ENCODE measurements at places on chromosomes 1 and 21.

DNA sequence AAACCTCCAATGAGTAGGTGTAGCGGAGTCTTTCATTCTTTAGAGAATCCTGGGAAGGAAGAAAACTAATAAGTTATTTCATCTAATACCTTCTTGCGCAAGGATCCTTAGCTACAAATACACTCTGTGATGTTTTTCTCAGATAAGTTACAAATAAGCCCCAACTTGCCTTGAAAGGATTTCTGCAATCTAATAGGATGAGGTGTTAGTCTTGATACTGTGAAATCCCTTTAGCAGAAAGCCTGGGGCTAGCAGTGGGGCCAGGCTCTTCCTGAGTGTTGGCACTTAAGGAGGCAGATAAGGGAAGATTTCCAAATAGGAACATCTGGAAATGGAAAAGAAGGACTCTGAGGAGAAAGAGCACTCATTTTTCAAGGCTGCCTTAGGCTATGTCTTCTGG is 168.0 kb upstream of the DAB1 start:
- no peak for DNase-seq

DNA sequence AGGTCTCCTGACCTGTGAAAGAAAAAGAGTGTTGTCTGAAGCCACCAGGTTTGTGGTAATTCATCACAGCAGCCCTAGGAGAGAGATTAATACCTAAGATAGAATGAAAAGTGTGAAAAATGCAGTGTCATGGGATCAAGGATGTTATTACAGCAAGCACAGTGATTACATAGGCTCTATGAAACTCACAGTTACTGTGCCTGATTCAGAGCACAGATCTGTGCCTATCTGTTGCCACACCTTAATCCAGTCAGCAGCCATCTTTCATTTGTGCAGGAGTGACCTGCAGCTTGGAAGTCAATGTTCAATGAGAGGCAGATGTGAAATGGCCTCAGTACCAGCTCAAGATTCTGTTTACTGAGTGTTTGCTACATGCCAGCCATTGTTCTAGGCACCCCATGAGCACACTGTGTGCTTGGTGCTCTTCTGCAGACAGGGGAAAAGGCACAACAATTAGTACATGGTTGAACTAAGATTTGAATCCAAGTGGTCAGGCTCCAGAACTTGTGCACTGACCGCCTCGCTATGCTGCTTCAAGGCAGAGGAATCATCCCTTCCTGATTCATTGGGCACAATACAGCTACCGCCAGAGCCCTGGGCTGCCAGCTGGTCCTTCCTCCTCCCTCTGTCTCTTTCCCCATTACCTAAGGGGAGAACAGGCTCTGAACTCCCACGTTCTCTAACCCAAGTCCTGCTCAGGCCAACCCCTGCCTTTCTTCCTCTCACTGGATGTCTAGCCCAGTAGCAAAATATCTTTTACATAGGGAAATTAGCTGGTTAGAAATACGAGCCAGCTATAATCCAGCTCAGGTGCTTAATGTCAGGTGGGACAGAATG is 56.3 kb upstream of the NEK2 start:
- DNase-seq: no peak

- DNase-seq: no peak
Observed at GRCh38 chr1:199081739-199082138, 442.9 kb downstream of the PTPRC start.

DNA sequence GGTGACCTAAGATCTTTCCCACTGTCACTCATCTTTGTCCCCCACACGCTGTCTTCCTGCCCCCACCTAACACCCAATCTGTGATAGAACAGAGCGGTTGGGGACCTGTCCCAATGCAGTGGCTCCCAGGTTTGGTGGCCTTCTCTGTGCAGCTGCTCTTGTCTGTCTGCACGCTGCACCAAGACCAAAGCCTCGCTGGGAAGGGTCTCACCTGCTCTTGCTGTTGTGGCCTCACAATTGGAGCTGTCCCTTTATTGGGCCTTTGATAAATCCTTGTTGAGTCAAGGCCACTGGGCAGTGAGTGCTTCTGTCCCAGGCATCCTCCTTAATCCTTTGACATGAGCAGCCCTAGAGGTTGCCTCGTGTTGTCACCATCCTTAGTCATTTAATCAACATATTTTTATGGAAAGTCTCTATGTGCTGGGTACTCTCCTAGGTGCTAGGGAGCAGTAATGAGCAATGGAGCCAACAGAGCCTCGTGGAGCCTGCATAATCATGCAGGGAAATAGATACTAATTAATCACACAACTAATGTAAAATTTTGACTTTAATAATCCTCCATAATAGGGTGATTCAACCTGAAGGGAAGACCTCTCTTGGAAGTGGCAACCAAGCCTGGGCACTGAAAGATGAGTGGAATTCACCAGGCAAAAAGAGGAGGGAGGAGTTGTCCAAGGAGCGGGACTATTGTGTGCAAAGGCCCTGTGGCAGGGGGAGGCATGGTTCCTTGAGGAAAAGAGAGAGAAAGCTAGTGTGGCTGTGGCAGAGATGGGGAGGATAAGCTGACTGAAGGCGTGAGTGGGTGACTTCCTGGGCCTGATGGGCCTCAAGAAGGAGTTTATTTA is 57.6 kb downstream of the MAN1C1 start:
- DNase-seq: no peak
